ENCODE measurements at places on chromosomes 4 and X.

DNA sequence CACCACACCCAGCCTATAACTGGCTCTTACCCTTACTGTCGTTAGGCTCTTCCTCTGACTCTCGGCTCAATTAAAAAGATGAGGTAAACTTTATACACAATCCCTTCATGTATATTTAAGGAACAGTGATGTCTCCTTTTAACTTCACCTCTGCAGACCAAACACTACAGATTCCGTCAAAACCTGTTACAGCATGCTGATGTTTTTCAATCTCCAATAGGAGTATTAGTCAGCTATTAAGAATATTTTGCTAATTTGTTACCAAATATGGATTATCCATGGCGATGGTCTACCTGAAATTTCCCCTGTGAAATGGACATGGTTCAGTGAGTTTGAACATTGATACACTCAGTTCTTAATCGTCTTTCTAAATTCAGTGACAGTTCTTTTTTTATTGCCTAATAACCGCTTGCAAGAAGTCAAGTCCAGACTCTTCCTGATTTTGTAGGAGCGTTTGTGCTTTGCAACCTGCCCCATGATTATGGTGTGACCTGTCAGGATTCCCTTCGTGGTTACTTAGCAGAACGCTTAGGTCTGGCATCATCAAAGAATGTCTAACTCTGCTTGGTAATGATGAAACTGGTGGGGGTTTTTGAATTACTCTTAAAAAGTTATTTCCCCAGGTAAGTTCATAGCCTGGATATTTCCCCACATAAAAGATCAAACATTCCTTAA lies 72.2 kb upstream of the STOX2 start:
- DNase-seq: no peak

DNA sequence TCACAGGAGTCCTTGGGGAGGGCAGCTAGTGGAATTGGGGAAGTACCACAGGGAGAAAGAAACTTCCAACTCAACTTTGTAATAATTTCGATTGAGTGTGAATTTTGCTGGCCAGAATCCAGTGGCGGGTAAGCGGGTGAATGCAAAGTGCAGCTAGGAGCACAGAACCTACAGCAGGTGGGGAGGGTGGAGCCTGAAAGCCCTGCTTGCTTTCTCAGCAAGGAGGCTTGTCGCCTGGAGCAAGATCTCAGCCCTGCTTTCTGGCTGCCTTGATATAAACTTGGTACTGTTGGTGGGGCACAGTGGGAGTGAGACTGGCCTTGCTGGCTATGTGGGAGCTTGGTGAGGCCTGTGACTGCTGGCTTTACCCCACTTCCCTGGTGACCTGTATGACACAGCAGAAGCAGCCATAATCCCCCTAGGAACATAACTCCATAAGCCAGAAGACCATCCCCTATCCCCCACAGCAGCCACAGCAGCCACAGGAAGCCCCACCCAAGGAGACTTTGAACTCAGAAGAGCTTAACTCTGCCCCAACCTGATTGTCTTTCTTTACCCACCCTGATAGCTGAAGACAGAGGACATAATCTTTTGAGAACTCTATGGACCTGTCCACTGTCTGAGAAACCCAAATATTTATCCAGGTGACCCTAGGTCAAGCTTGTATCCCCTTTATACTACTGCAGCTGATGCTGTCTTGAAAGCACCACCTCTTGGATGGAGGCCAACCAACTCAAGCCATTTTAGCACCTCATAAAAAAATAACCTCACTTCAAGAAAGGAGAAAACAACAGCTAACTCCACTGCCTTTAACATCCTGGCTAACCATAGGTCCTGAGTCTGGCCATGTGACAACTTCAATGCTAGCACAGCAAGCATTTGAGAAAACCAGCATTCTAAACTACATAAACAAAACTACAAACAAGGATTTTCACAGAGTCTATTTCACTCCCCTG lies 87.2 kb upstream of the PDE5A start:
- no peak for DNase-seq

DNA sequence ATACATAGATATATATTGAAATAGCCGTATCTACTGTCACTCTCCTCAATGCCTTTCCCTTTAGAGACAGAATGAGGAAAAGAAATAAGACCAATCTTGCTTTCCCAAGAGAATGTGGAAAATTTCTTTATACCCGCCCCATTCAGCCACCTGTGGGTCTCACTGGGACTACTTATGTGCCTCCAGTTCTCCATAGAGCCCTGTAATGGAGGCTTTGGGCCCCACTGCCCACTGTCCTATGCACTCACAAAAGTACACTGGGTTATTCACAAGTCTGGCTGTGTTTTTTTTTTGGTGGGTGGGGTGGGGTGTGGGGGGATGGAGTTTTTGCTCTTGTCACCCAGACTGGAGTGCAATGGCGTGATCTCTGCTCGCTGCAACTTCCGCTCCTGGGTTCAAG lies 70.4 kb upstream of the ELOVL6 start:
- no peak for DNase-seq

DNA sequence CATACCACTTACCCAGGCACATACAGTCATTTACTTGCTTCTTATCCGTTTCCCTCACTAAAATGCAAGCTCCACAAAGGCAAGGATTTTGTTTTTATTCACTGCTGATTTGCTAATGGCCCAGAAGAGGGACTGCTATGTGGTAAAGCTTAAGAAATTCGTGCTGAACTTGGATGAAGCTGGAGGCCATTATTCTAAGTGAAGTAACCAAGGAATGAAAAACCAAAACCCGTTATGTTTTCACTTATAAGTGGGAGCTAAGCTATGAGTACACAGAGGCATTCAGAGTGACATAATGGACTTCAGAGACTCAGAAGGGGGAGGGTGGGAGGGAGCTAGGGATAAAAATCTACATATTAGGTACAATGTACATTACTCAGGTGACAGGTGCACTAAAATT lies 47.2 kb downstream of the RAB33B start:
- DNase-seq: no peak

DNA sequence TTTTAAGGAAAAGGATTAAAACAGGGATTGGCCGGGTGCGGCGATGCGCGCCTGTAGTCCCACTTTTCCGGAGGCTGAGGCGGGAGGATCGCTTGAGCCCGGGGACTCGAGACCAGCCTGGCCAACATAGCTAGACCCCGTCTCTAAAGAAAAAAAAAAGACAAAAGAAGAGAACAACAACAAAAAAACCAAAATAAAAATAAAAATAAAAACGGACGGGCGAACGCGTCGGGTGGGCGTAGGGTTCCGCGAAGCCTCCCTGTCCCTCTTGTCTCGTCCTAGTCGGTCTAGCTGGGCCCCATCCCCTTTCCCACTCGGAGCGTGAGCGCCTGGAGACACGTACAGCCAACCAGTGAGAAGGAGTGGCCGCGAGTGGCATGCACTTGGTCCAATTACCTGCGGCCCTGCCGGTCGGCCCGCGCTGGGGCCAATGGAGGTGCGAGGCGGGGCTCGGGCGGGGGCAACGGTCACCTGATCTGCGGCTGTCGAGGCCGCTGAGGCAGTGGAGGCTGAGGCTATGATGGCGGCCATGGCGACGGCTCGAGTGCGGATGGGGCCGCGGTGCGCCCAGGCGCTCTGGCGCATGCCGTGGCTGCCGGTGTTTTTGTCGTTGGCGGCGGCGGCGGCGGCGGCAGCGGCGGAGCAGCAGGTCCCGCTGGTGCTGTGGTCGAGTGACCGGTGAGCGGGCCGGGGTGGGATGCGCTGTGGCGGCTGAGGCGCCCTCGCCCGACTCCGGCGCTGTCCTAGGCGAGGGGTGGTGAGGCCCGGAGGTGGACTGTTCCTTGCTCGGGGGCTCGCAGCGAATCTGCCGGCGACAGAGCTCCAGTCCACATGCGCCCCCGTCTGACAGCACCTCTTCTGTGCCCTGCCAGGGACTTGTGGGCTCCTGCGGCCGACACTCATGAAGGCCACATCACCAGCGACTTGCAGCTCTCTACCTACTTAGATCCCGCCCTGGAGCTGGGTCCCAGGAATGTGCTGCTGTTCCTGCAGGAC lies at the start of gene ATP6AP1:
Gene ATP6AP1 (plus strand): TSS at position 502 of the 996 bp plus-strand sequence. CDS start 16 bp downstream, at position 518.
- peak; percentile 61 for DNase-seq

DNA sequence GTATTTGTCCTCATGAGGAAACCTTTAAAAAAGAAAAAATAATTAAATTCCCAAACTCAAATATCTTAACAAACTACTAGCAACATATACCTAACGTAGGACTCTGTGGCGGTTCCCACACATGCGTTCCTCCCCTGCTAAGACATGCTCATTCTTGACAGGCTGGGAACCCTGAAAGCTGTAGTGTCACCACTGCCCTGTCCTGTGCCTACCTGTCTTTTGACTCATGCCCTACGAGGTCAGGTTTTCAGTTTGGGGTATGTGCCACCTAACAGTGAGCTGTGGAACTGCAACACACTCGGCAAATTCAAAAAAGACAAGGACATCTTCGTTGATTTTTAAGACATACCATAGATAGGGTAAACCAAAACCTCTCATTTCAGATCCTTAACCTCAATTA lies 17.8 kb downstream of the IDS start:
- no peak for DNase-seq

DNA sequence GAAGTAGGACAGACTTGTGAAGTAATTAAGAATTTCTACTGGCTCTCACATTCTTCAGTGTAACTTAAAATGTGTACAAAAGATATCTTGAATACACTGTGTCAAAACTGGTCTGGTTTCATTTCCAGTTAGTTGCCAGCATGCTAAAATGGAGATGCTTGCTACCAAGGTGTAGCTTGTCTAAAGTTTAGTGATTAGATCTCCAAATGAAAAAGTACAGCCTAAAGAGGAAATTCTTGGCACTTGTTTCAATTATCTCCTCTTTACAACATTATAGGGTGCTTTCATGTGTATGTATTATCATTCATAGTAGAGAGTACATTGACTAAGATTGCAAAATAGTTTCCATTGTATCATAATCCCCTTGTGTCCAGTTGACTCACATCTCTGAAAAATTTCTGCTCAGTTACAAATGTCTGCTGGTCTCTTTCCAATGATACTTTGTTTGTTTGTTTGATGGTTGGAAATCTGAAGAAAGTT lies 97.3 kb upstream of the SPRY1 start:
- no peak for DNase-seq

DNA sequence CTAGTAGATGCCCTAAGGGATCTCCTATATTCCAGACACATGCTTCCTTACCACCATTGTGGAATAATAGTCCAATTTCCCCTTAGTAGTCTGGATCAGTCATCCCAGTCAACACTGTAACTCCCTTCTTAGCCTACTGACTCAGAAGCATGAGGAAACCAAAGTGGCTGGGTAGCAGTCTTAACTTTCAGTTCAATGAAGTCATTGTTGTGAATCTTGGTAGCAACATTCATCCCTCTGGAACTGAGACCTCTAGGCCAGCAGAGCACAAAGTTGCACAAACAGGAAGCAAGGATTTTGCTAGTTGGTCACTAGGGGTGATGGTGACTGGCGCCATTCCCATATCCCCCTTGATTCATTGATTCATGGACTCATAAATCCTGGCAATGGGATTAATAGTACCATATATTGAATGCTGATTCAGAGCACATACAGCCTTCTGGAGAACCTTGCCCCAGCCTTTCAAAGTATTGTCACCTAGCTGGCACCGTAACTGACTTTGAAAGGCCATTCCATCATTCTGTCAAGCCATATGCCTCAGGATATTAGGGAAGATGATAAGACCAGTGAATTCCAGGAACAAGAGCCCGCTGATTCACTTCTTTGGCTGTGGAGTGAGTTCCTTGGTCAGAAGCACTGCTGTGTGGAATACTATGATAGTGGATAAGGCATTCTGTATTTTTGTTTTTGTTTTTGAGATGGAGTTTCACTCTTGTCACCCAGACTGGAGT lies 19.7 kb upstream of the GPAT3 start:
- DNase-seq: no peak

DNA sequence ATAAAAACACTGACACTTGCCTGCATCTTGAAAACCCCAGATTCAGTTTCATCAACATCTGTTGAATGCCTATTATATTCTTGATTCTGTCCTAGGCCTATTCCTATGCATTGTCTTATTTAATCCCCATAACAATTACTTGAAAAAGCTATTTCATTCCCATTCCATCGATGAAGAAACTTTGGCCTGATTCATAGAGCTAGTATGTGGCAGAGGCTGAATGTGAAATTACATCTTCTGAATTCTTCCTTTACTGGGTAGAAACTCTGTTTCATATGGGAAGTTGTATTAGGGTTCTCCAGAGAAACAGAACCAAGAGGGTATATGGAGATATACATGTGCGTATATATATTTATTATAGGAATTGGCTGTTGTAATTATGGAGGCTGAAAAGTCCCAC lies 35.0 kb upstream of the SLC4A4 start:
- no peak for DNase-seq

DNA sequence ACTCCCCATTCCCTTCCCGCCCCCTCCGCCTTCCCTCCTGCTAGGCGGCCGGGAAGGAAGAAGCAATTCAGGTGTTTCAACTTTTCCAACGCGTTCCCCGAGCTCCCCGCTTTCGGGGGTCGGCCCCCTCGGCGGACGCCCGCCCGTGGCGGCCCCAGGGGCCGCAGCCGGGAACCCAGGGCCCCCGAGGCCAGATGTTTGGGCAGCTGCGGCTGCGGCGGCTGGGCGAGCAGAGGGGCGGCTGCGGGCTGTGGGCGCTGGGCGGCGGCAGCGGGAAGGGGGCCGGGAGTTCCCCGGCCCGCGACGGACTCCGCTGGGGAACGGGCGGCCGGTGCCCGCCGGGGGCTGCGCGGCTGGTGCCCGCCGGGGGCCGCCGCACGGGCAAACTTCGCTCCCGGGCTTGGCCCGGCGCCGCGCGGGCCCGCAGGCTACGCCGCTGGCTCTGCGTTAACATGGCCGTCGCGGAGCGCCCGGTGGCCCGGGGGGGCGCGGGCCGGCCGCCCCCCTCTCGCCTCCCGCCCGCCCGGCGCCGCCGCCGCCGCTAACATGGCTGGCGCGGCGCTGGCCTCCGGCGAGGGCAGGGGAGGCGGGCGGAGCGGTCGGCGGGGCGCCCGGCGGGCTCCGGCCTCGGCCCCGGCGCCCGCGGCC lies 510 bp downstream of the HMGB3 start:
- no peak for DNase-seq

GRCh38 chrX:97482666-97483300 lies 599.1 kb downstream of the RPA4 start:
- no peak for DNase-seq

GRCh38 chr4:84091266-84091665 lies 407.8 kb downstream of the NKX6-1 start:
- no peak for DNase-seq

- DNase-seq: no peak
Measured at GRCh38 chr4:174613979-174614378, 91.7 kb upstream of the HPGD start.

DNA sequence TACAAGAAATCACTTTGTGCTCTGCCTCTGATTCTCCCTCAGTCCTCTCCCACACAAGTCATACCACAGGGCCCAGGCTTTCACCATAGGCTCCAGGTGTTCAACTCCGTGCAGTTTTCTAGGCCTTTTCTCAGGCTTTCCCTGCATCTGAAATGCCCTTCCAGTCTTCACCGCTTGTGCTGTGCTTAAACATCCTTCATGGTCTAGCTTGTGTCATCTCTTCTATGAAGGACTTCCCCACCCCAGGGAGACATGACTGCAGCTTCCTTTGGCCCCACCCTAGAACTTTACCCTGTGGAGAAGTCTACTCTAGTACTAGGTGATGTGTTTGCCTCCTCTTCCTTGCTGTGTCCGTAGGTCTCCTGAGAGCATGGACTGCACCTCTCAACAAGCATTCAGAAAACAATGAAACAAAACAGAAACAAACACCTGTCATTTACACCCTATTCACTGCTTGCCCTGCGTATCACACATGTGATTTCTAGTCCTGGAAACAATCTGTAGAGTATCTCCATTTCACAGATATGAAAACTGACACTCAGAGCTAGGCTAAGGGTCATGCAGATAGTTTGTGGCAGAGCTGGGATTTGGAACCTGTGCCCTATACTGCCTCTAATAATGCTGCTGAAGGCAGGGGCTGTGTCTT lies 22.7 kb upstream of the LEF1 start:
- DNase-seq: no peak

GRCh38 chrX:154057791-154058190 lies 38.1 kb upstream of the IRAK1 start:
- no peak for DNase-seq
